ENCODE measurements at places on chromosomes 12 and 14.
A peak's percentile ranks its signal among the peaks of the same experiment; 100 is the strongest.

GRCh38 chr14:26187996-26188620 is 409.7 kb downstream of the NOVA1 start:
- DNase-seq: no peak

DNA sequence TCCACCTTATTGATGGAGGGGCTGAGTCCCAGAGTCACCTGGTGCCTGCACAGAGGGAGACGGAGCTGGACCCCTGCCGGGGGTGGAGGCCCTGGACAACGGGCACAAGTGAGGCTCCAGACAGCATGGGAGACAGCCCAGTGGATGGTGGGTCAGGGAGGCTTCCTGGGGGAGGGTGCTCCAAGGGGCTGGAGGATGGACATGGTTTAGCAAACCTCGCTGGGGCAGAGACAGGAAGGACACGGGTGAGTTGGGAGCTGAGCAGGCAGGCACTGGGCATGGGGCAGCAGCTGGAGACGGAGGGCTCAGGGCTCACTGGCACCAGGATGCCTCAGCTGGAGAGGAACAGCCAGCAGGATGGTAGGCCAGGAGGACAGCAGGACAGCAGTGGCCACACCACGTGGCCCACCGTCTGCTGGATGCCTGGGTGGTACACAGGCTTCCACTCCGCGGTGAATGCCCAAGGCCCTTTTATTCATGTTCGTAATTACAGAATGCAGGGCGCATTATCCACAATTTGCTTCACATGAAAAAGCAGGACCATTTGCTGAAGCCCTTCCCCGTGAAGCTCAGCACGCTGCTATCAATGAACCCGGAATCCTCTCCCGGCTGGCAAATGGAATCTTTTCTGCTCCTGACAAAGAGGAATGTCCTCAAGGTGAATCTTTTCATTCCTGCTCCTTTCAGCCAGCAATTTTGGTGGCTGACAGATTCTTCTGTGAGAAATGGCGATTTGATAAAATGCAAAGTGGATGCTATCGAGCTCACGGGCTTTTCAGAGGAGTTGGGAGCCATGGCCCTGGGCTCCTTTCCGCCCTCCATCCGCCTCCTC is 138.1 kb upstream of the C14orf180 start:
- no peak for DNase-seq

DNA sequence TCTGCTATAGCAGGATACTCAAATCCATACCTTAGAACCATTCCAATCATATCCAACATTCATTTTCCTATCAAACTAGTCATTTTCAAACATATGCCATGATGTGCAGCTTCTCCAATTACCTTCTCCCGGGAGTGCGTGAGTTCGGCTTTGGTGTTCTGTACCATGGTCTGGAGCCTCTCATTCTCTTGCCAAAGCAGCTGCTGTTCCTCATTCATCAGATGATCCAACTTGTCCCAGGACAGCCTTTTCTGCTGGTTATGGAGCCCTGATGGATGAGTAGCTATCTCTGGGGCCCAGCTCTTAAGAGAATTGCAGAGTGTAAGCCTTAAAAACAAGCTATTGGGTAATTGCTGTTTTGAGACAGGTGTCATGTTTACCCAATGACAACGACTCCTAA is 71.1 kb upstream of the SAV1 start:
- DNase-seq: no peak

GRCh38 chr12:124347805-124348658 is 53.1 kb downstream of the RFLNA start:
- no peak for DNase-seq

DNA sequence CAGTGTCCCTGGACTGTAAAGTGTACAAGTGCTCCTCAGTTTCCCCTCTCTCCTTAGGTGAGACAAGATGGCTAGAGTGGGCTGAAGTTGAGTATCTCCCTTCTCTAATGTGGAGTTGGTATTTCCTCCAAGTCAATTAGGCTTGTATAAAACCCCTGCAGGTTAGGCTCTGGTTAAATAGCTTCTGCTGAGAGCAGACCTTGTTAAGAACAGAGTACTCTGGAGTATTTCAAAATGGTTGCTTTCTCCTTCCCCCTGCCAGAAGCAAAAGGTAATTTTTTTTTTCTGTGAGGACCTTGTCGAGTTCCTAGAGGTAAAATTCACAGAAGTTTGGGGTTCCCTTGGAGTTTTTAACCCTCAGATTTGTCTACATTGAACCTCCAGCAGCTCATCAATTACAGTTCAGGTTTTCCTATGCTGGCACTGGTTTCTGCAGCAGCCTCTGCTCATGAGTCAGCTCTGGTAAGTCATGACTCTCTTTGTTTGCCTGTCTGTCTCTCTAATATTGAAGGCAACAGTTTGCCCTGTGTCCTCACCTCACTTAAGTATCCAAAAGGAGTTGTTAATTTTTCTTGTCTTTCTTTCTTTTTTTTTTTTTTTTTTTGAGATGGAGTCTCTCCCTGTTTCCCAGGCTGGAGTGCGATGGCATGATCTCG is 27.8 kb upstream of the GLIPR1 start:
- DNase-seq: no peak

GRCh38 chr12:4587108-4587507 is 25.1 kb downstream of the DYRK4 start:
- no peak for DNase-seq

GRCh38 chr12:111287125-111287900 is 81.6 kb downstream of the PHETA1 start:
- DNase-seq: no peak

DNA sequence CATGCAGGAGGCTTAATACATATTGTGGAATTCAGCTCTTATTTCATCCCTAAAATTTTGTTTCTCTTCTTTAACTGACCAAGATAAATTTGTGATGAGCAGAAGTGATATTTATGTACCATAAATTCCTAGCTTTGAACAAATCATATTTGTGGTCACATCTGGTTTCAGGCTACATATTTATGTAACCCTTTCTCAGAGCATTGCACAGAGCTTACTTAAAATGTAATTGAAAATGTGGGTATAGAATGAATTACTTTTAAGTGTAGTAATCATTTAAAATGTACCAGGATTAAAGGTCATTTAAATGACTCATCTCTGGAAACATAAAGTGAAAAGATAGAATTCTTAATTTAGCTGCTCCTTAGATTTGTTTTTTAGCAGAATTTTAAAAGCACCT is 129.9 kb upstream of the FRMD6 start:
- no peak for DNase-seq

- DNase-seq: no peak
Measured at GRCh38 chr14:24051176-24051788, 527 bp upstream of the CARMIL3 start.

DNA sequence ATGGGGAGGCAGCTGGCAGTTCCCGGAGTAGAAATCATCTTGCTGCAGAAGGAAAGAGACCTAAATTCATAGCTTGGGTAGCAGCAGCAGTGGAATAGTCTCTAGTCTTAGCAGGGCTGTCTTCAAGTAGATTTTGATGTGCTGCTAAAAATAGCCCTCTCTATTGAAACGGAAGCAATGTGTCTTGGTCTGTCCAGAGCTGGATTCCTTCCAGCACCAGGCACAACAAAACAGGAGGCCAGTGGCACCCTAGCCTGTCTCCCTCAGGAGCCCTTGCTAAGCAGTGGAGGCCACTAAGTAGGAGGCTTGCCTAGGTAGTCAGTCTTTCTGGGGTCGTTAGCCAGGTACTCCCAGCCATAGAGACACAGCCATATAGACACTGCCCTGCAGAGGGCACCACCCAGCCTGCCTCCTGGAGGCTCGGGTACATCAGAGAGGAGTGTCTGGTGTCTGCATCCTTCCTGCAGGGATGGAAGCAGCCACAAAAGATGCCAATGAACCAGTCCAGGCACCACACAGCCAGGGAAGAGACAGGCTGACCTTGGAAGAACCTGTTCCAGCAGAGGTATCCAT is 97.5 kb downstream of the CRACR2A start:
- DNase-seq: no peak

- no peak for DNase-seq
Measured at GRCh38 chr12:62258941-62259630, 1.1 kb upstream of the USP15 start.

DNA sequence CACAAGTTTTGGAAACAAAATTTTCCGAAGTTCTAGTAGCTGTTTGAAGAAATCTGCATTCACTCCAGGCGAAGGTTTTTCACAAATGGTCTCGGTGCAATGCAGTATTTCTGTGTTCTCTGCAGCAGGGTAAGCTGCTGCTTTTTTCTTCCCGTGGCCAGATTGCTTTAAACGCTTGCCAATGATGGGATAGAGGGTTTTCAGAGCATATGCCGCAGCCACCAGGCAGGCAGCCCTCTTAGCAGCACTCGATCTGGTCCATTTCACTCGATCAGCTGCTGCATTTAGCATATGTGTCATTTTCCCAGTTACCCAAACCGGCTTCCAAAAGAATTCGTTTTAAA is 315 bp downstream of the ABCD2 start:
- peak; percentile 22 for DNase-seq

DNA sequence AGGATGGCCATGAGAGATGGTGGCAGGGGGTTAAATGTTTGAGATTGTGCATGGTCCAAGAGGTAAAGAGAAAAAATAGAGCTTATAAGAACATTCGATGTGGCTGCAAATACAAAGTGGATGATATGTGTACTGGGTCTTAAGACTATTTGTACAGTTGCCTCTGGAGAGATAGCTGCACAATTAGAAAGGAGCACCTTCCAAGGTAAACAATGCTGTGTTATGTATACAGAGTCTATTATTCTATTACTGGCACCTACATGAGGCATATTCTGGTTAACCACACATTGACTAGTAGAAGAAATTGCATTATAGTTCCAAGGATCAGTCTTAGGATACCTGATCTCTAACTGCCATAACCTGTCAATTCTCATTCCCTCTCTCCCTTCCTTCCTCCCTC is 238.0 kb upstream of the FOXN3 start:
- no peak for DNase-seq

GRCh38 chr14:50353126-50353525 is 41.0 kb downstream of the DMAC2L start:
- no peak for DNase-seq

GRCh38 chr12:88309546-88309945 is 167.4 kb downstream of the TMTC3 start:
- no peak for DNase-seq

DNA sequence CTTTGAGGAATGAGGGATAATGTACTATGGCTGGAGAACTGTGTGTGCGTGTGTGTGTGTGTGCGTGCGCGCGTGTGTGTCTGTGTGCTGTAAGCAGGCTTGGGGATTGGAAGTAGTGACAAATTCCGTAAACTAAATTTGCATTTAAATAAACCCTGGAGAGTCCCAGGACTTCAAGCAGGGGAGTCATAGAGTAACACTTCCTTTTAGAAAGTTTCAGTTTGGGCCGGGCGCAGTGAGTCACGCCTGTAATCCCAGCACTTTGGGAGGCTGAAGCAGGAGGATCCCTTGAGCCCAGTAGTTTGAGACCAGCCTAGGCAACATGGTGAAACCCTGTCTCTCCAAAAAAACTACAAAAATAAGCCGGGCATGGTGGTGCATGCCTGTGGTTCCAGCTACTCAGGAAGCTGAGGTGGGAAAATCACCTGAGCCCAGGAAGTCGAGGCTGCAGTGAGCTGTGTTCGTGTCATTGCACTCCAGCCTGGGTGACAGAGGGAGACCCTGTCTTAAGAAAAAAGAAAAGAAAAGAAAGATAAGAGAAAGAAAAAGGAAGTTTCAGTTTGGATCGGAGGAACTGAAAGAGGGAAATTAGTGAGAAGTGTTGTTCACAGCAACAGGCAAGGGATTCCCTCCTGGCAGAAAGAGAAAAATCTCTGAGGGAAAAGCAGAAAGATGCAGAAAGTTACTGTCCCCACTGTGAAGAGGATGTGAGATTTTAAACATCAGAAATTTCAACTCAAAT is 222.7 kb upstream of the SOX5 start:
- DNase-seq: no peak

DNA sequence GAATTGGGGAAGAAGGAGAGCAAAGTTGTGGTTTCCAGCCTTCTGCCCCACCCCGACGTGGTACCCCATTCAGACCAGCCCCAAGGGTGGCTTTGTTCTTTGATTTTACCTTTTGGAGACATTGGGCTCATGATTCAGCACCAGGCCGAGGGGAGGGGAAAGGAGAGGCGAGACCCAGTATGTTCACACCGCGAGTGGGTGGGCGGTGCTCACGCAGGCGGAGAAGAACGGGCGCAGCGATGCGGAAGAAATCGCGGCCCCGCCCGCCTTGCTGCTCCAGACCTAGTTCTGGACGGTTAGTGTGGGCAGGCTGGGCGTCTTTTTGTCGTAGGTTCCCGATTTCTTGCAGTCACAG is 963 bp downstream of the ATL1 start:
- no peak for DNase-seq

- DNase-seq: no peak
Measured at GRCh38 chr12:49808686-49809380, 19.4 kb downstream of the NCKAP5L start.

DNA sequence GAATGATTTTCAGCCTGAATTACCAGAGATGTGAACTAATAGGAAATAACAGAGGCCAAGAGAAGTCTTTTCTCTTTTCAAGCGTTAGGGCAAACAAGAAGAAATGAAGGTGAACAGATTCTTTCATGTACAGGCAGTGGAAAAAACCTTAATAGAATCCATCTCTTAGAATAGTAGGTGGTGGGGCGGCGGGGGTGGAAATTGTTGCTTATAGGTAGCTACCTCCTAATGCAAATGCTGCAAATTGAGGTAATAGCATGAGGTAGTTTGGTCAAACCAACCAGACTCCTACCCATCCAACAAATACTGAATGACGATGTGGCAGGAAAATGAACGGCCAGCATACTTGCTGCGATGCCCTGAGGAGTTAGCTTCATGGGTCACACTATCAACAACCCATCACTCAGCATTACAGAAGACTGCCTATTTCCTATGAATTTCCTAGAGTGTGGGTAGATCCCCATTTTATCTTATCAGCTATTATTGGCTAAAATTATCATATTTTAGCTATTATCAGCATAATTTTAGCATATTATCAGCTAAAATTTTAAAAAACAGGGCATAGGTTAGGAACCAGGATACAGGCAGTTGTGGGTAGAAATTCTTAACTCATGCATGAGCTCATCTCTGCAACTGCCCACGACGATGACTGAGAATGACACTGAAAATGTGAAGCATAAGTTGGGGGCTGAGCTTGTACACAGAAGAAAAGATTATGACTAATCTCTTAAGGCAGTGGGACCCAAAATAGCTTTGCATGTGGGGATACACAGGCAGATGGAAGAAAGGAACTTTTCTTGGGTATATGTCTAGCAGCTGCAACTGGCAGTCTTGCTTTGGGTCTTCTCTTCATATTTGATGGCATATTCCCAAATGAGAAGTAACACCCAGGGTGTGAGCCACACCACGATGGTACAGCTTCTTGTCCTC is 68.7 kb downstream of the NIN start:
- no peak for DNase-seq

- DNase-seq: no peak
Measured at GRCh38 chr12:67411562-67411961, 142.4 kb downstream of the CAND1 start.

All from activated effector memory CD4-positive, alpha-beta T cell treated with Interleukin-2 at 50 U/mL for 16 hours (primary cell).